NCI-H2081 (cell line): ENCODE measurements at places on chromosomes 2 and 18.

DNA sequence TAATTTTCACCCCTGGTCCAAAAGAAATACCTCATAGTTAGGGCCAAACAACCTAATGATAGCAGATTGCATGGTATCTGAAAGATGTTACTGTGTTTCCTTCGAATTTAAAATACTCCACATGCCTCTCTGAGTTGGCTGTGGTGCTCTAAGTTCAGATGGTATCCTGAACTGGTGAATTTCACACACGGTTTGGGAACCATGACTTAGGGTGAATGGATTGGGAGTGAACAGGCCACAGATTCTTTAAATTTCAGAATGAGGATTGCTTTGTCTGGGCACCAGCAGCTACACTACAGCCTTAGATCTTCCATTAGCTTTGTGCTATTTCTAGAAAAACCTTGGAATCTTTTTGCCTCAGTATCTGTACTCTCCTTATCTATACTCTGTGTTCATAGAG lies 6.2 kb downstream of the GMCL1 start:
- DNase-seq, result no peak

- DNase-seq, result no peak
Measured at GRCh38 chr2:171688129-171688465, 828 bp downstream of the DYNC1I2 start.

DNA sequence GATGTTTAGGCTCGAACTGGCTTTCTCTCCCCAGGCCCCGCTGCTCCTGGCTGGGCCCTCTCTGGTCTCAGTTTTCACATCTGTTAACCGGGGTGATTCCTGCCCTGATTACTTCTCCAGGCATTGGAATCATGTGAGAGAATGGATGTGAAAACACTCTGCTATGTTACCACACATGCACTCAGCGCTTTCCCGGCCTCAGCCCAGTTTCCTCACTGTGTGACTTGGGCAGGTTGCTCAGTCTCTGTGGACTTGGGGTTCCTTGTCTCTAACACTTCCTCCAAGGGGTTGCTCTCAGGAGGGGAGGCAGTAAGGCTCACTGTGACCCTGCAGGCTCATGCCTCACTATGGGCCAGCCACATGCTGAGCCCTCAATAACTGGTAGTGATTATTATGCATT lies 230.4 kb upstream of the HS6ST1 start:
- DNase-seq, result no peak

DNA sequence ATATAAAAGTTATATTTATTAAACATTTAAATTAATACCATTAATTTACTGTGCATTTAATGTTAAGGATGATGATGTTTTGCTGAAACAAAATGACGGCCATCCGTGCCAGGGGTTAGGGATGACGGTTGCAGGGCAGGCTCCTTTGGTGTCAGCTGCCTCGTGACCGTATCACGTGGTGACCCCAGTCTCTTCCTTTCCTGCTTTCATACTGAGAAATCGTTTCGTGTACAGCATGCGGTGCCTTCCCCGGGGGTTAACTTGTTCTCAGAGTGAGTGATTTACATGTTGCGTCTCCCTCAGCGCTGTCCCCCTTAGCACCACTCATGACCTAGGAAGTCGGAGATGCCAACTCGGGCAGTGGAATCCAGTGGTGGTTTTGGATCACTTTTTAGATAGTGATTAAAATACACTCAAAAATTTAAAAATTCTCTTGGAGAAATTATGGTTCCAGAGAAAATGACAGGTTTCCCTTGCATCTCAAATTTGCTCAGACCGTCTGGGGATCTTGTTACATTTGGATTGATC lies 290.8 kb downstream of the GBX2 start:
- no peak for DNase-seq

- DNase-seq, result no peak
Measured at GRCh38 chr18:13579874-13580273, 146.5 kb downstream of the FAM210A start.
